ENCODE measurements at places on chromosomes 4 and X.

- no peak for DNase-seq
Measured at GRCh38 chr4:28976369-28976768, 1743.8 kb upstream of the PCDH7 start.

DNA sequence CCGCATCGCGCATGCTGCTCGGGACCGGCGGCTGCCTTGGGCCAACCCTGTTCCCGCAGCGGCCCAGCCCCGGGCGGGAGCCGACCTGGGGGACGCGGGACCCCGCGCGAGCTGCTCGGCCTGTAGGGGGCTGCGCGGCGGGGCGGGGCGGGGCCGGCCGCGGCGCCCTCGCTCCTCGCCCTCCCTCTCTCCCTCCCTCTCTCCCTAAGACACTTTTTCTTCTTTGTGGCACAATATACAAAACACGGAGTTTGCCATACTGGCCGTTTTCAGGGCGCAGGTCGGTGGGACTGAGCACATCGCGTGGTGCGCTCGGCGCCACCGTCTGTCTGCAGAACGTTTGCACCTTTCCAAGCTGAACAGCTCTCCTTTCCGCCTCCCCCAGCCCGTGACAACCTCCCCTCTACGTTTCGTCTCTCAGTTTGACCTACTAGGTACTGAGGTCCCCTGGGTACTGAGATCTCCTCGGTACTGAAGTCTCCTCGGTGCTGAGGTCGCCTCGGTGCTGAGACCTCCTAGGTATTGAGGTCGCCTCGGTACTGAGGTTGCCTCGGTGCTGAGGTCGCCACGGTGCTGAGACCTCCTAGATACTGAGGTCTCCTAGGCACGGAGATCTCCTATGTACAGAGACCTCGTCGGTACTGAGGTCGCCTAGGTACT is 261.1 kb upstream of the PLCXD1 start:
- DNase-seq = no peak

DNA sequence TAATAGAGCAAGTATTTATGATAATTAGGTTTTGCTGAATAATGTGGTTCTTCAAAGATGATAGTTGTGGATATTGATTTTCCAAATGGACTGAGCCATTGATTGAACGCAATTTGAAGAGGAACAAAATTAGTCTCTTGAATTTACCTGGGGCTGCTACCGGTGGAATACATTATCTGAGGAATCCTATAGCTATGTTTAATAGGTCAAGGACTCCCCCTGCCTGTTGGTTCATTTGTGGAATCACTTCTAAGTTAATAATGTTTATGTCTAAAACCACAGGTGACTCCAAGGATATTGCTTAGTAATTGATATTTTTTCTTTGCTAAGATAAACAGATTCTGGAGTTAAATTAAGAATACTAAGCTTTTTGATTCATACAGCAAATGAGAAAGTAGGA is 576.0 kb upstream of the PABPC4L start:
- DNase-seq = no peak

GRCh38 chrX:133563705-133564104 is 148.4 kb upstream of the GPC4 start:
- DNase-seq = no peak

- no peak for DNase-seq
Measured at GRCh38 chrX:350148-350533, 31.5 kb upstream of the GTPBP6 start.

DNA sequence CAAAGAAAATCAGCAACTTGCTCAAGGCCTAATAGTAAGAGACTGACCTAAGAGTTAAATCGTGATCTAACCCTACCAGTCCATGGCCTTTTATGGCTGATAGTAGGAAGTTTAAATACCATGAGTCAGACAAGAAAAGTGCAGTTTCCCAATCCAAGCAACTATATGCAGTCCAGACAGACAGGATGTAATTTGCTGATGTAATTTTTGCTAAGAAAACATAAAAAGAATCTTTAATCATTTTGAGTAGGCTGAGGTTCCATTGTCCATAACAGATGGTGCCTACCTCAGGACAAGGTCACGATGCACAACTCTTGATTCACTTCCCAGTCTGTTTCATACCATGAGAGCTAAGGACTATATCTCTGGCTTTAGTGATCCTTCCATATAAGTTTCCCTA is 317.5 kb upstream of the GRIA3 start:
- DNase-seq = no peak

DNA sequence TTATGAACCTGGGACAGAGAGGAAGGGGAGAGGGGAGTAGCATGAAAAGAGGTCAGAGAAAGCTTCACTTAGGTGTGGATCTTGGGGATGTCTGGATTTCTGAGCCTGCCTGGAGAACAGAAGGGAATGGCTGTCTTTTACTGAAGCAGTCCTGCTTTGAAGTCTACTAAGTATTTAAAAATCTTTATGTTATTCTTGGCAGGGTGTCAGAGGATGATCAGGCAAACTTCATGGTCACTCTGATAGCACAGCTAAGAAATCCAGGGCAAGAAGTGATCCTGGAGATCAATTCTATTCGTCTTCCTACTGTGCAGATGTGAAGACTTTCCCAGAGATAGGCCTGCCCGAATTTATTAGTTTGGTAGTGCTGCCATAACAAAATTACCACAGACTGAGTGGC is 464.4 kb upstream of the BOD1L1 start:
- no peak for DNase-seq

DNA sequence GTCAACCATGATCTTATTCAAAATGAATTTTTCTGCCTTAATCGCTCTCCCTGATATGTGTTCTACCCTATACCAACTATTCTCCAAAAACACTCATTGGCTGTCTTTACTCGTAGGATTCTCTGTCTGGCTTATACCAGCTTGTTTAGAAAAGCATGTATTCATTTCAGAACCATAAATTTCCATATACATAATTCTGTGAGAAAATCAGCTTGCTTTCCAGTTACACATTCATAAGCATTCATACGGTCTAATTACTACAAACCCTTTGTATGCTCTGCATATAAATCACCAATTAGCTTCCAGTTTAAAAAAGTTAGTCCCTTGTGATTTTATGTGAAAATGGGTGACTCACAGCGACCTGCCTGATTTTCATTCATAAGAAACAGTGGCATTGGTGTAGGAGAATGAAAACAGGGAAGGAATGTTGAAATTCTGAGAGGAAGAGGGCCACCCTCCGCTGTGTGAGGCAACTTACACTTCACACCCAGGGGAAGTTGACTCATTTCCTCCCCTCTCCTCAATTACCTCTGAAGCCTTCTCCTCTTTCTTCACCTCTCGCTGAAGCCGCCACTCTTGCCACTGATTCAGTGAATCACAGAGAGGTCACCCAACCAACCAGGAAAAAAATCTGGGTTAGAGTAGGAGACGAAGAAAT is 63.3 kb downstream of the MEPE start:
- peak; percentile 17 for DNase-seq

- DNase-seq = no peak
Measured at GRCh38 chrX:115023139-115023538, 5.7 kb upstream of the IL13RA2 start.

DNA sequence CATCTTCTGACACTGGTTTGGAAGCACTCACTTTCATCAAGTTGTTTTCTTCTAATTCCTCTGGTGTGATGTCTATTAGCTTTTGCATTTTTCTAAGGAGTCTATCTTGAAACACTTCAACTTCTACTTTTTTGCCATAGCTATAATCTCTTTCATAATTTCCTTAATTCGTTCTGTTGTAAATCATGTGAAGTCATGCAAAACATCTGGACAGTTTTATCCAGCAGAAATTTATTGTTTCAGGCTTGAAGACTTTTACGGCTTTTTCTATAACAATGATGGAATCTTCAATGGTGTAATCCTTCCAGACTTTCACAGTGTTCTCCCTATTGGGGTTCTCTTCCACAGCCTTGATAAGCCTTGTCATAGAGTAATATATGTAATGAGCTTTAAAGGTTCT is 74.9 kb upstream of the PABPC4L start:
- no peak for DNase-seq

DNA sequence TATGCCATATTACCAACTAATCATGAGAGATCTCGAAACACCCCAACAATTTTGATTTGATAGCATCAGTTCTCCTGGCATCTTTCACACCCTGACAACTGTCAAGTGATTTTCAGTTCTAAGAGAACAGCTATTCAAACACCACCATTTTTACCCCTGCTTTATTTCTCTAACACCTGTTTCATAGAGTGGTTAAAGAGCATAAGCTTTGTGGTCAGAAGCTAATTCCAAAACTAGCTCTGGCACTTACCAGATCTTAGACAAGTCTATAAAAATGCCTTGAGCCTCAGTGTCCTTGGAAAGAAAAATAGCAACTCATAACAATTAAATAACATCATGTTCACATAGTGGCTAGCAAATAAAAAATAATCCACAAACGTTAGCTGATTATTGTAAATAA is 17.9 kb downstream of the PPA2 start:
- DNase-seq = no peak

GRCh38 chr4:12912896-12913418 is 571.2 kb downstream of the RAB28 start:
- no peak for DNase-seq

- no peak for DNase-seq
Measured at GRCh38 chr4:27278615-27279375, 418.2 kb downstream of the STIM2 start.

DNA sequence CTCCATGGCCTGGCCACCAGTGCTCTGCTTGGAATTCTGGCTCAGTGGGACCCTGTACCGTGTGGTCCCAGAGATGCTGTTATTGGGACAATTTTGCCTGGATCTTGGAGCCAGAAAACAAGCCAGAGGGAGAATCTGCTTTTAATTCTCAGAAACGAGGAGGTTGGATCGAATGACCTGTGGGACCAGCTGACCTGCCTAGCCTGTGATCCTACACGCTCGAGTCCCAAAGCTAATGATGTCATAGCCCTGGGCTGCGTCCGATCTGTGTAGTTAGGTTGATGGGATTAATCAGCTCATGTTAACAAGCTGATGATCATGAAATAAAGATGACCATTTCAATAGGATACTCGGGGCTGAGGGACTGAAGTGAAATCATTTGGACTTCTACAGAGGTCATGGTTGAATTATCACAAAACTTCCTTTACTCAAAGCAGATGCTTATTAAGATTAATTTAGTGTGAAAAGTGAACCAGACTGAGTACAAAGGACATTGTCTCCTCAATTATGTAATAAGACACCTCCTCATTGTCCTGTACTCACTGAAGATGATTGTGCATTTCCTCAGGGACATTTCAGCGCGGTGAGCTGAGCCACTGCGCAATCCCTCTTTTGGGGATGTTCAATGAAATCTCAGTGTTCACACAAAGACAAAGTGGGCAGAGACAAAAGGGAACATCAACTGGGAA is 51.9 kb upstream of the STX18 start:
- DNase-seq = no peak

DNA sequence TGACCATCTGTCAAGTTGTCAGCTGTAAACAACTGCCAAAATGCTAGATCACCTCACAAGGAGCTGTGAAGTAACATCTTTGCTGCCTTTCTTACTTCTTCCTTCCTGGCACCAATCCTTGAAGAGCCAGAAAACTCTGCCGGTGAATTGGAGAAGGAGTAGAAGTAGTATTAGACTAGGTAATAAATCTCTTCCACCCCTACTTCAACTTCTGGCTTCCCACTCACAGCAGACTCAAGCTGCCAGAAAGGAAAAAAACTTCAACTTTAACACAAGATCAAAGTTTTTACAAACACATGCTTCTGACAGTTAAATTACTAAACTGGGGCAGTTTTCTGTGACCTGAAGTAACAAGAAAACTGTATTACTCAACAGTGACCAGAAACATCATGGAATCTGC is 164.7 kb upstream of the SLC7A11 start:
- DNase-seq = no peak

DNA sequence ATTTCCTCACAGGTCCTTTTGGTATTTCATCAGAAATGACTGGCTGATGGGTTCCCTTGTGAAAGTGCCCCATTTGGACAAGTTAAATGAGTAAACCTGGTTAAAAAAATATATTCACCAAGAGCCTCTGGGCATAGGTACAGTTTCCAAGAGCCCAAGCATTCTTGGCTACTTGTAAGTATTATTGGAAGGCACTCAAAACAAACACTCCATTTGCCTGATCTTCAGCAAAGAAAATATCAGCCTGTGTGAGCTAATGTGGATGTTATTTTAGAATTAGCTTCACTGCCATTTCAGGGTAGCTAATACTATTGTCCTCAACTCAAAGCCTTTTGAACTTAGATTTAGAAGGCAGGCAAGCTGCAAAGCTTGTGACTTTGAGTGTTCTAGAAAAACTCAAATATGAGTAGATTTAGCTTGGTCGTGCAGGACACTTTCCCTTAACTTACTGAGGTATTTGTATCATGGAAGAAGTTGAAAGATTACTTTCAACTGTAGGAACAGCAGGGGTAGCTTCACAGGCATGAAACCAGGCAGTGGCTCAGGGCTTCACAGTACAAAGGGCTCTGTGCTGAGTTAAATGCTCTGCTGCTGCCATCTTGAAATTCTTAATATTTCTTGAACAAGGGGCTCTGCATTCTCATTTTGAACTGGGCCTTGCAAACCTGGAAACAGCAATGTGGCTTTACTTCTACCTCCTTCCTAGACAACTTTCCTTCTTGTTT is 177.2 kb downstream of the AMELX start:
- DNase-seq = no peak

DNA sequence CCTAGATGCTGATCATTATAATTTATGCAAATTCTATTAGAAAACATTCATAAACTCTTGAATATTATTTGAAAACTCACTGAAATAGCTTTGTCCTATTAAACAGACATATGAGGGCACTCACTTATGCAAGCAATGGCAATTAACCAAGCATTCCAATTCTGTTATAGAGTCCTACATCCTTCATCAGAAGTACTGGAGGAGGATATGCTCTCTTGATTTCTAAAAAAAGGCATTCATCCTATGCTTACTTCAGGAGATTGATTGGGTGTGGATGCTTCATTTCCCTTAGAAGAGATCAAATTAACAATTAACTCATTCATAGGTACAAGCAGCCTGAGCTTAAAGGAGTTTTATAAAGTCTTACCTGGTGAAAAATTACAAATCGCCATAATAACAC is 1317.2 kb downstream of the PCDH7 start:
- DNase-seq = no peak

- DNase-seq = no peak
Measured at GRCh38 chr4:92421920-92422319, 118.2 kb downstream of the GRID2 start.

GRCh38 chr4:37797923-37798322 is 28.6 kb upstream of the PGM2 start:
- DNase-seq = no peak

GRCh38 chrX:110600745-110601310 is 194.8 kb downstream of the CHRDL1 start:
- DNase-seq = no peak

- DNase-seq = no peak
Measured at GRCh38 chr4:128698386-128698785, 111.1 kb upstream of the JADE1 start.

DNA sequence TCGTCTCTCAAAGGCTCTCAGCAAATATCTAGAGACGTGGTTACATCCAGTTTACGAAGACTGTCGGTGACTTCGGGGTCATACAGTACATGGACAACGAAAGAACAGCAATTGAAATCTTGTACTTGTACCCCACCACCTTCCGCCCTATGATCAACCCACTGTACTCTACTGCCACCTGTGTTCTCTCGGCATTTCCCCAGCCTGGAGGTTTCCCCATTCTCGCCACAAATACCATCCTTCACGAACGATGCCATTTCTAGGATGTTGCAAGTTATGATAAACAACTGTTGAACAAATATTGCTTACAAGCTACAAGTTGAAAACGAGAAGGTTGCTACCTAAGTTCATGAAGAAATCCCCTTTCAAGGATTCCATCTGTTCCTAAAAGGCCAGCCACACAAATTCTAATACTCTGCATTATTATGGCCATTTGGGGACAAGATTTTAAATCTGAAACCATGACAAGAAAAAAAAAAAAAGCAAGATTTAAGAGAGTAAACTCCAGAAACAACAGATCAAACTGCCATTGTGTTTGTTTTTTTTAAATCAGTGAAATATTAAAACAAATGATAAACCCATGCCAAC is 1.6 kb downstream of the APBB2 start:
- peak; percentile 20 for DNase-seq

Measured in activated T-cell treated with anti-CD3 and anti-CD28 coated beads, Interleukin-2, amount 50 U/mL, for 72 hours (primary cell).